ENCODE measurements at places on chromosomes 12 and 14.
A peak's percentile ranks its signal among the peaks of the same experiment; 100 is the strongest.

GRCh38 chr14:93099196-93099595, 16.5 kb downstream of the ITPK1 start:
- DNase-seq = no peak

DNA sequence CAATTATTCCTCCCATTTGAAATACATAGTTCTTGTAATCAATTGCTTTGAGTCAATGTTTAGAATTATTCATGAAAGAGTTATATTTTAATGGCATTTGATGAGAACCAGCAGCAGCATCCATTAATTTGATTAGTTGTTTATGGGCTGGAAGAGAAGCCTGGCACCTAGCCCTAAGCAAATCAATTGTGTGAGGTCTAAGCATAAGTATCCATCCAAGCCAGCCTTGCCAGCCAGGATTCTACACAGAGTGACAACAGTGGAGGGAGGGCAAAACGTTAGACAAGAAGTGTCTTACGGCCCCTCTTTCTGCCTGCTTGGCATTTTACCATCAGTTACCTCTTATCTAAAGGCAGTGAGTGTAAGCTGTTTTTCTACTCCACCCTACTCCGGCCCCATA, 478.5 kb downstream of the NELL2 start:
- DNase-seq = no peak

- no peak for DNase-seq
These were observed 74.6 kb downstream of the CIT start for GRCh38 chr12:119802472-119802871.

DNA sequence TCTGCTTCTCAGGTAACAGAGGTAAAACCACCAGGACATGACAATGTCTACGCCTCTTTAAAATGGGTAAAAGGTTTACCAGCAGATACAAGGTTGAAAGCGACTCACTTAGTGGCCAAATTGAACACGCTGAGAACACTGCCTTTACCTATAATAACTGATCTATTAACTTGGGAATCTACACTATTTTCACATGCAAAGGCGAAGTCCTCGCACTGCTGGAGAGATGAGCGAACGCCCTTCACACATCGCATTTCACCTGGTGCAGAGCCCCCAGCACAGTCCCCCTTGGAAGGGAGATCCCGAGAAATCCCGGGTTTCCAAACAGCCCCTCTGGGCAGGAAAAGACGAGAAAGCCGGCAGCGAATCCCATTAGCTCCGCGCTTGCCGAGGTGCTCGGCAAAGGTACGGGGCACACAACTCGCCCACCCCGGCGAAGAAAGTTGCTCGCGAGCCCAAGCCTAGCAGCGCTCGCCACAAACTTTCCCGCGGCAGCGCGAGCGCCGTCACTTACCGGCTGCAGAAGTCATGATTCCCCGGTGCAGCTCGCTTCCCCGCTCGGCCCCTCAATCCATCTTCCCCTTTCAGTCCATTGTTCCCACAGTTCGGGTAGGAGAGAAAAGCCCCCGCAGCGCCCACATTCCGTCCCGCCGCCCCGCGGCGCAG, 423 bp downstream of the FGD6 start:
- no peak for DNase-seq

DNA sequence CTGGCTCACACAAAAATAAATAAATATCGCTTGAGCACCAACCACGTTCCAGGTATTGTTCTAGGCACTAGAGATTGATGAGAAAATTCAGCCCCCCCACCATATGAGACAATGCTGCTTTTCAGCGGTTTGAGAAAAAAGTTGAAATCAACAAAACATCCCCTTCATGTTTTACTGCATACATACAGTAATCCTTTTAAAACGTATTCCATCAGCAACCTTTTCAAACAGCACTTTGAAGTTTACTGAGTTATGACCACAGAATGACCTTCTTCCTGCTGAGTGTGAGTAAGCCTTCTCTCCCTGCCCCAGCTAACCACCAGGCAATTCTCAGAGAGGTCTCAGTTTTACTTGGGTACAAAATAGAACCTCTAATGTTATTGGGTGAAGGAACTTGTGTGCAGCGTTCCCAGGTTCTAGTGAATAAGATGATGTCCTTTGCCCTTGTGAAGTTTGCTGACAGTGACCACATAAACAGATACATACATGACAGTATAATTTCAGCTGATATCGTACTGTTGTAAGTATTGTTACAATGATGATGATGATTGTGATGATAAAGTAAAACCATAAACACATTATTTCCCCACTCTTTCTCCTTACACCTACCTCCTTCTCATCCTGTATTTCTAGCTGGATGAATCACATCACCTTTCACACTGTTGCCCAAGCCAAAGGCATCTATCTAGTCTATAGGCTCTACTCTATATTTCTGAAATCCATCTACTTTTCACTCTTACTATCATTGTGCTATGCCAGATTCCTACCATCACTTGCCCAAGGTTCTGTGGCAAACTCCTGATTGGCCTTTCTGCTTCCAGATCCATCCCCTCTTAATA, 124.4 kb upstream of the KRR1 start:
- peak; percentile 21 for DNase-seq

DNA sequence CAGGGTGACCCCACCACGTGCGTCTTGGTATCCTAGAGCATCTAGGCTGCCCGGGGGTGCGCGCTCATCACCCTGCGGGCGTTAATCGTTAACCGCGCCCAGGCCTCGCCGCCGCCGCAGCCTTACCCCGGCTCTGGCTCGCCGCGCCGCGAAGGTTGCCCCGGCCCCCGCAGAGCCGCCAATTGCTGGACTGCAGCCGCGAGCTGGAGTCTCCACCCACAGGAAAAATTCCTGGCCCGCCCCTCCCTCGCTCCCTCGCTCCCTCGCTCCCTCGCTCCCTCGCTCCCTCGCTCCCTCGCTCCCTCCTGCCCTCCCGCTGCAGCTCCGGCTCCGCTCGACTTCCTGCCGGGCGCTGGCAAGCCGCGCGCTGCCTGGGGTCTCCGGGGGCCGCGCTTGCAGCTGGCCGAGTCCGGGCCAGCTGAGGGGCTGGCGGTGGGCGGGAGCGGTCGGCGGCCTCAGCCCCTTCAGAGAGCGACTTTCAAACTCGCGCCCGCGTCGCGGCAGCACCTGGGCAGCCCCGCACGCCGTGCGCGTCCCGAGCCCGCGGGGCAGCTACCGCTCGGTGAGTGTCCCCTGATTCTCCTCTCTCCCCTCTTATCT, at the start of gene PLEKHG3:
PLEKHG3 (plus strand) TSS at position 282 of the 600 bp plus-strand sequence. CDS start 23,208 bp downstream, outside the sequence.
- no peak for DNase-seq

DNA sequence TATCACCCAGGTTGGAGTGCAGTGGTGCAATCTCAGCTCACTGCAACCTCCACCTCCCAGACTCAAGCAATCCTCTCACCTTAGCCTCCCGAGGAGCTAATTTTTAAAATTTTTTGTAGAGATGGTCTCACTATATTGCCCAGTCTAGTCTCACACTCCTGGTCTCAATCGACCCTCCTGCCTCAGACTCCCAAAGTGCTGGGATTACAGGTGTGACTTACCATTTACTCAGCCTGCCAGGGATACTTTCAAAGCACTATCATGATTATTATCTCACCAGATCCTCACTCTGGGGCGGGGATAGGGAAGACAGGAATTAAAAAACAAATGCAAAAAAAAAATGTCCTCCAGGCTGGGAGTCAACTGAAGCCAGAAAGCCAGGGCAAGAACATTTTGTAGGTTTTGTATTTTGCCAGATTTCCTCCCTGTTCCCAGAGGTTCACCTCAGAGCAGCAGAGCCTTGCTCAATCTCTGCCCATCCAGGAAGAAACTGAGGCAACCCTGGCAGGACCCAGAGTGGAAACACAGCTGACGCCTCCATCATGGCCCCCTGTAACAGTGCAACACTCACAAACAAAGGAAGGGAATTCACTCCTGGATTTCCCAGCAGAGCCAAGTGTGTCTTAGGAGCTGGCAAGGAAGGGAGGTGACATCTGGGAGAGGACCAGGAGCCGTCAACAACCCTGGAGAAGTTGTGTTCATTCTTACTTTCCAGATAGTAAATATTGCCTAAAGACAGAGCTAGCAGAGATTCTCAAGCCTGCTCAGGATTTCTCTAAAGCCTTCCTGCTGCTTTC, 73.9 kb downstream of the IRF2BPL start:
- DNase-seq = no peak

DNA sequence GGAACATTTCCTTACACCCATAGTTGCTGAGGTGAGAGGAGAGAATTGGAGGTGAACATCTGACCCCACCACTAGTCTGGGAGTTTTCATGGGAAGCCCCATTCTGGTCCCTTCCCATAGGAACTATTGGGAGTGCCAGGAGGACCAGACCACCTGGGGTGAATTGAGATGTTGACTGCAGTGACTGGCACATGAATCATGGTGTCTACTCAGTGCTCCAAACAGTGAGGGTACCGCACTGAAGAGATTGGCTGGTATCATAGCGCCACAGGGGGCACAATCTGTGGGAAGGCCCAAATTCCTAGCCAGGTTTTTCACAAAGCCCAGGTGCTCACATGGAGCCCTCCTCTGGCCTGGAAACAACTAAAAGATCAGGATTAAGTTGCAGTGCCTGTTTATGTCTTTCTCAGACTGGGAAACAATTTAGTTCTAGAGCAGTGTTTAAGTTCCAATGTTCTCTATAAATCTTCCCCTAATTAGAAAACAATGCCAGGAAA, 3.7 kb upstream of the RNASE9 start:
- DNase-seq = no peak

DNA sequence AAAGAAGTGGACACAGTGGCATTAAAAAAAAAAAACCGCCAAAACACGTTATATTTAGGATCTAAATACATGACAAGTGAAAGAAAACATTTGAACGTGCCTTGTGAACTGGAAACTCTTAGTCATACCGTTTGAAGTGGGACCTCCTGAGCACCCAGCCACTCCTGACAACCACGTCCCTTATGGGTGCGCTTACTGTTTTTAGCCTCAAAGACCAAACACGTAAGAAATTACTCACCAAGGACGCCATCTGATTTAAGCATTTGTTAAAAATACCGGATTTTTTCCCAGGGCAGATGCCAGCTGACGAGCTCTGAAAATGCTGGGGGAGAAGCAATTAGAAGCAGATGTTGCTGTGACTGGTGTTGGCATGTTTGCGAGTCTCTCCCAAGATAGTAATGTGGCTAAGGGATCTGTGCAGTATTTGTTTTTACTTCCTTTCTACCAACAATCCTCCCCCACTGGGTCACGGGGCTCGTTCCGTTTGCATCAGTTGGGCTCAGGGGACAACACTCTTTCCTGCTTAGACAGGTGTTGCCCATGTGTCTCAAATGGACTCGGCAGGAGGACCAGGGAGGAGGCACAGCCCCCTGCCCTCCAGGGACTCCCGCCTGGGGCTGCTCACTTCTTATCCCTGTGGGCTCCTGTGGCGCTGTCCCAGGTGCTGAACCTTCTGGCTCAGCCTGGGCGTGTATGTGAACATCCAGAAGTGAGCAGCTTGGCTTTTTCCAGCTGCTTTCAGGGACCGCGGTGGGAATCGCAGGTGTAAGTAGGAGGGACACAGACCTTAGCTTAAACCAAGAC, 101.0 kb downstream of the BEGAIN start:
- peak; percentile 4 for DNase-seq
